NCI-H1092 (cell line): ENCODE measurements at places on chromosomes 5 and 9.

DNA sequence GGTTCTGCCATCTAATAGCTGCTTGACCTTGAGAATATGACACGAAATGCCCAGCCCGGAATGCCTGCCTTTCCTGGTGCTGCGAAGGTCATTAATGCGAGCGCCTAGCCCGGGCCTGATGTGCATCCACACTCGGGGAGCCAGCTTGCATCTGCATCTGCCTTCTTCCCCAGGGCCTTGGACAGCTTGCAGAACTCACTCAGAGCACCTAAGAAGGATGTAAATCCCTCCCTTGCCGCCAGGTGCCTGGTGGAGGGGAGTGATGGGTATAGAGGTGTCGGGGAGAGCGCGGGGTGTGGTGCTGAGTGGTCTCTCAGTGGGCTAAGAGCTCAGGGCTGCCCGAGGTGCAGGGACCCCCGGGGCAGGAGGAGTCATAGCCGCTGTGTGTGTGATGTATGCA lies 127.2 kb downstream of the MRPL36 start:
- DNase-seq = no peak

DNA sequence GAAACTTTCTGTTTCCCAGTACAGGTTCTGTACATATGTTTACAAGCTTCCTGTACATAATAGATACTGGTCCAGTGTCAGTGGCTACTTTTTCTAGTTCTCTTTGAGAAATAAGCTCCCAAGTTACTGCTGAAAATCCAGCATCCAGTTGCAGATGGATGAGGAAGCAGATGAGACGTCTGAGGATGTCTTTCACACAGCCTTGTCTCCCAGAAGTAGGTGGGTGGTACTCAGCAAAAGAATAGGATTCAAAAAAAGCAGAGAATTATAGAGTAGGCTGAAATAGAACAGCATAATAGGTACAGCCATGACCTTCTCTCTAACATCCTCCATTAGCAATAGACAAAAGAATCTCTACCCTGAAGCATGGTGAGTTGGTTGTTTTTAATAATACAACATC lies 77.7 kb downstream of the BRINP1 start:
- no peak for DNase-seq

- DNase-seq = no peak
Measured at GRCh38 chr5:150302301-150303069, at the start of gene ARSI. TSS of gene ARSI (minus strand) at chr5:150302905. CDS start at chr5:150302373, 532 bp downstream.

- DNase-seq = no peak
Measured at GRCh38 chr9:72428329-72428728, 63.3 kb upstream of the ZFAND5 start.

DNA sequence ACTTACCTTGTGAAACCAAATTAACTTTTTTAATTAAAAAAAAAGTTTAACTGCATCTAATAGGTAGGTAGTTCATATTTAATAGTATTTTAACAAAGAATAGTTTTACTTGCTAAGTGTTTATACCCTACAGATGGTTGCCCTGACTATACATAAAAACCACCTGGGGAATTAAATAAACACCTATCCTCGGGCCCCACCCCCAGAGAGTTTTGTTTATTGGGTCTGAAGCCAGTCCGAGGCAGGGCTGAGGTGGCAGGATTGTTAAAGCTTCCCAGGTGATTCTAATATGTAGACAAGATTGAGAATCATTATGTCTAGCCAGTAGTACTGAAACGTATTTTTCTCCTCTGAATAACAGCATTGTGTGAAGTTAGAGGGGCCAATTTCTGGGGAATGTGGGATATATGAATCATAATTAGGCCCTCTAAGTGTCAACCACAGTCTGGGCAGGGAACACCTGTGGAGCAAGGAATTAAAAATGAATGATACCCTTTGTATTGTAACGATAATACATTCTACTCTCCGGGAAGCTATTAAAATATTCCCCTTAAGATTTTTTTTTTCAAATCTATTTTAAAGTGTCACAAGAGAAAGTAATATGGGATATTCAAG lies 5.6 kb upstream of the PAM start:
- no peak for DNase-seq

DNA sequence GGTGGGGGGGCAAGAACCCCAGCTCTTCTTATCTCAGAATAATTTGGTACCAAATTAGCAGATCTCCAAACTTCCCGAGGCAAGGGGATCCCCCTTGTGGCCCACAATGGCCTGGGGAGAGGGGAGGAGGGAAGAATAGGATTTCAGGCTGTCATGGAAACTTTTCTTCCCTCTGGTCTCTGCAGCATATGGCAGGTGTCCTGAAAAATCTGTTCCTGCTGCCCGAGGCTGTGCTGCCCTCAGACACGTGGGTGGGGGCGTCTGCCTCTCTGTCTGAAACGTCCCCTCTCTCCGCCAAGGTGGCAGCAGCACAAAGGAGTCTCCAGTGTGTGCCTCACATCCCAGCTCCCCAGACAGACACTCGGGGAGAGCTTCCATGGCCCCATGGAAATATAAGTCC lies 34.0 kb downstream of the CCNJL start:
- no peak for DNase-seq

- no peak for DNase-seq
Measured at GRCh38 chr9:130395810-130396435, 48.8 kb upstream of the ASS1 start.

- no peak for DNase-seq
Measured at GRCh38 chr9:131720330-131720729, 19.5 kb downstream of the RAPGEF1 start.

- no peak for DNase-seq
Measured at GRCh38 chr5:14347522-14347921, 204.4 kb downstream of the TRIO start.

DNA sequence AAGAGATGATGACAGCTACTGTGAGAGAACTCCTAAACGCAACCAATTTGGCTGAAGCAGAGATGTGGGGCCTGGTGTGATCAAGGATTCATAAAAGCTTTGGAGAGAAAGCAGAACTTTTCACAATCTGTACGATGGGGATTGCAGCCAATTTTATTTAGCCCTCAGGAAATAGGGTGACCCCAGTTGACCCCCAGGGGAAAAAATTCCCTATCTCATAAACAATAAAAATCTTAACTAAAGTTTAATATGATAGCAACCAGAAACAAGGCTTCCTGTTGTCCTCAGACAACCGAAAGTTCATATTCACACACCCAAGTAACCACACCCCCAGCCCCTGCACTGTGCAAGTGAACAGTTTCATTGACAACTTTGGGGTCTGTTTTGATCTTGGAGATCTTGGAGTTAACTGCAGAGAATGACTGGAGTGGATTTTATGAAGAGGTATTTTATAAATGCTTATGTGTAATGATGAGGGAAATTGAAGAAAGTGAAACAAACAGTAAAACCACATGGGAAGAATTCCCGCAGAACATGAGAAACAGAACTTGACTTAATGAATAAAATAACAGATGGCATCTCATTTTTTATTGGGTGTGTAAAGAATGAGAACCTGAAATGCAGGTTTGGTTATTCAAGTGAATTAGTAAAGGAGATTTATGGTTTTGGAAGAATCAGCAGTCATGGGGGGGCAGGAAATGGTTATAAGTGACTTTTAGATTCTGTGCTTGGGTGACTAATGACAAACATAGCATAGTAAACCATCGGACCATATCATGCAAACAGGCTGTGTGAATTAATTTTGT lies 94.5 kb downstream of the PDE4D start:
- DNase-seq = no peak

DNA sequence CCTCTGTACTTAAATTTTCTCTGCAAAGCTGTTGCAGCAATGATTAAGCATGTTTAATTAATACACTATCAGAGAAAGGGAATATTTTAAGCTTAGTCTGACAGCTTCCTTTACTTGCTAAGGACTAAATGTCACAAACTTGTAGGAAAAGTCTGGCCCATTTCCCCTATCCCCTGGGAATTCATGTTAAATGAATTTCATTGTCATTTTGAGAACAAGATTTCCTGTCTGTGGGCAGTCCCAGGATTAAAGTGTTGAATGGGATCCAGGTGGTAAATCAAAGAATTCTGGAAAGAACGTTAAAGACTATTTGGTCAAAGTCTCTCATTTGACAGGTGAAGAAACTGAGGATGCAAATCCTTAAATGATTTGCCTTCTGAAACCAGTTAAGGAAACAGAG lies 214.8 kb downstream of the MPDZ start:
- DNase-seq = no peak

DNA sequence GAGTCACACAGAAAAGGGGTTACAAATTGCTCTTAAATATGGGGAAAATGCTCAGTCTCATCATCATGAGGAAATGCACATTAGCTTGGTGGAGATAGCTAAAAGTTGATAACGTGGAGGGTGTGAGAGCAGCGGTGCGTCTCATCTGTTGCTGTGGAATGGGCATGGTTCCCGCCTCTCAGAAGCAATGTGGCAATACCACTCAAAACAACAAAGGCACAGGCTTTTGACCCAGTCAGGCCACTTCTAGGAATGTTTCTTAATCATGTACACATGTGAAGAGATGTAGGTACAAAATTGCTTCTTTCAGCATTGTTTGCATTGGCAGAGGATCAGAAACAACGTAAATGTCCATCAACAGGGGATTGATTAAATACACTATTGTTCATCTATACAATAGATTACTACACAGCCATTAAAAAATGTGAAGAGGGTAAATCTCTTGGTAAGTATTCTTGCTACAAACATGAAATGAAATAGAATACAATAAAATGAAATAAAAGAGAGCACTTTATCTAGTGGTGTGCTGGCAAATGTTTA lies 212.6 kb upstream of the MSX2 start:
- no peak for DNase-seq

- DNase-seq = no peak
Measured at GRCh38 chr9:79741381-79741780, 169.6 kb downstream of the TLE4 start.
